Endothelial cell (in vitro differentiated cells): ENCODE measurements at places on chromosomes 5 and 9. TPM values are rescaled to one million over a fixed set of nuclear protein-coding genes. Genes with fewer than 3 reads are reported as not detected.
A peak's percentile ranks its signal among the peaks of the same experiment; 100 is the strongest.

GRCh38 chr5:7714119-7714518 lies 136.8 kb downstream of the CFAP90 start:
- no peaks in the 10 kb centered on the region for H3K4me1 ChIP-seq
- H3K27ac ChIP-seq: no peak overlapping the region
- H3K4me3 ChIP-seq: no peak overlapping the region
- H3K36me3 ChIP-seq: no peaks in the 10 kb centered on the region
- DNase-seq: no peak

DNA sequence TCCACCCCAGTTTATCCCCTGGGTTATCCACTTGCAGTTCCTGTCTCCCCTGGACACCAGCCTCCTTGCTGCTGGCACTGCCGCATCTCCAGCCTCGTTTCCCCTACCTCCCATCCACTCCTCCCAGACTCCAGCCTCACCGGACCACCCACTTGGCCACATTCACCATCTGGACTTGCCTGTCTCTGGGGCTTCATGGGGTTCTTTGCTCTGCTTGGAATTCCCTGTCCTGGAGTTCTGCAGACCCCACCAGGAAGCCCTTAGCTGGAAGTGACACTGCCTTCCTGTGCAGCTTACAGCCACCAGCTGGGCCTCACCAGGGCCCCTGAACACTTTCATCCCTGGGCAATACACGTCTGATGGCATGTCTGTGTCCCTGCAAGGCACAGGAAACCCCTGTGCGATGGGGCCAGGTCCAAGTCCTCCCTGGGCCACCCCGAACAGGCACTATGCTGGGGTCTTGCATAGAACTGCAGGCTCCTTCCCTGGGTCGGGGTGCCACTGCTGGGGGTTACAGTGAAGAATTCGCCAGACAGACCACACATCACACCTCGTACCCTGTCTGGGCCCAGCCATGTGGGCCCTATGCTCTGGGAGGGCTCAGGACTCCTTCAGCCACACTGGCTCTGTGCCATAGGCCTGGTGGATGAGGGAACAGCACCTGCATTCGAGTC lies 3.0 kb downstream of the FLT4 start:
- H3K36me3 ChIP-seq: peaks cover 36% of the 10 kb centered on the region
- H3K27me3 ChIP-seq: peaks cover 33% of the 10 kb centered on the region
- H3K4me3 ChIP-seq: peak overlapping the region; percentile 91
- DNase-seq: no peak
- H3K4me1 ChIP-seq: peaks cover 72% of the 10 kb centered on the region

DNA sequence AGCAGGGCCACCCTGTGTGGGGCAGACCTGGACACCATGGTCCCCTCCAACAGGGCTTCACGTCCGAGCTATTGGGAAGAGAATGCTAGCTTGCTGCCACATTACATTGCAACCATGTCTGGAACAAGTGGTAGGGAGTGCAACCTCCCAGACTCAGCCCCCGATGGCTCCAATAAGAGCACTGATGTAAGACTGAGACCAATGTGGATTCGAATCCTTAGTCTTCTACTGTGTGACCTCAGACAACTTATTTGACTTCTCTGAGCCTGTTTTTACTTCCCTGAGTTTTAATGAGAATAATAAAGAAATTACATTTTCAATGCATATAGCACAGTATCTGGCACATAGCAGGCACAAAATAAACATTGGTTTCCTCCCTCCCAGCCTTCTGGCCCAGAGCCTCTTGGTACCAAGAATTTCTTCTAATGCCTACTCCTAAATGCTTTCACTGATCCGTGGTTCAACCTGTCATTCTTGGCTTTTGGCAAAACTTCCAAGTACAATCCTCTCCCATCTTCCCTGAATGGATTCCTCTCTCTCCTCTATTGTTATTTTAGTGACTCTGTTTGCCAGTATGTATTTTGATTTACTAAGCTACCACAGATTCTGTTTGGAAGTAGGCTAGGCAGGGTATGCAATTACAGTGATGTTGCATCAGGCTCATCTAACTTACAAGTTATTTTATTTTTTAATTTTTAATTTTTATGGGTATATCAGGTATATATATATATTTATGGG lies 34.6 kb upstream of the COL15A1 start:
- no peak for DNase-seq
- H3K27ac ChIP-seq: no peak overlapping the region
- no peaks in the 10 kb centered on the region for H3K36me3 ChIP-seq

ANXA2R gene
- total RNA-seq: 1.1 TPM

- no peak for DNase-seq
- H3K4me3 ChIP-seq: no peak overlapping the region
- H3K4me1 ChIP-seq: no peaks in the 10 kb centered on the region
- H3K27me3 ChIP-seq: no peaks in the 10 kb centered on the region
- no peak overlapping the region for H3K27ac ChIP-seq
Observed at GRCh38 chr5:117999939-118000549, 988.3 kb downstream of the DTWD2 start.

DNA sequence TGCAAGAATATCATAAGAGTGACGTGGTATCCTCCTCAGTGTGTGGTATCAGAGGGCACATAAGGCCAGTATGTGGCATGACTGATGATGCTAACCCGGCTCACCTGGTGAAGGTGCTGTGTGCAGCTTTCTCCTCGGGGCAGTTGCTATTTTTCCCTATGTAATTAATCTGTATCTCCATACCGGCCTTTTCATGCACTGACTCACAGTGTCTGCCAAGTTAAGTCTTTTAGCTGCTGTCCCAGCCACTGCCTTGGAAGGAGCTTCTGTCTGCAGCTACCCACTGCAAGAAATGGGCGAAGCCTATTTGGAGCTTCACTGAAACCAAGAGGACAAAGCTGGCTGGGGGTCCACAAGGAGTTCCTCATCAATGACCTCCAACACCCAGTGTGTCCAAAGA lies 46.0 kb downstream of the NXNL2 start:
- H3K4me1 ChIP-seq: peaks cover 8% of the 10 kb centered on the region
- H3K27me3 ChIP-seq: peaks cover 3% of the 10 kb centered on the region
- no peaks in the 10 kb centered on the region for H3K36me3 ChIP-seq

- no peak overlapping the region for H3K4me3 ChIP-seq
- H3K36me3 ChIP-seq: no peaks in the 10 kb centered on the region
- H3K4me1 ChIP-seq: no peaks in the 10 kb centered on the region
Observed at GRCh38 chr9:104682642-104683041, 11.7 kb upstream of the OR13D1 start.

- DNase-seq: no peak
- no peaks in the 10 kb centered on the region for H3K36me3 ChIP-seq
- H3K4me3 ChIP-seq: no peak overlapping the region
- no peak overlapping the region for H3K27ac ChIP-seq
- no peaks in the 10 kb centered on the region for H3K4me1 ChIP-seq
- H3K27me3 ChIP-seq: no peaks in the 10 kb centered on the region
Observed at GRCh38 chr5:112669328-112669963, 68.2 kb upstream of the APC start.

GRCh38 chr5:176995896-176996767 lies 10.4 kb downstream of the UIMC1 start:
- H3K4me3 ChIP-seq: no peak overlapping the region
- peaks cover 3% of the 10 kb centered on the region for H3K4me1 ChIP-seq
- no peaks in the 10 kb centered on the region for H3K27me3 ChIP-seq
- DNase-seq: no peak
- no peak overlapping the region for H3K27ac ChIP-seq

DNA sequence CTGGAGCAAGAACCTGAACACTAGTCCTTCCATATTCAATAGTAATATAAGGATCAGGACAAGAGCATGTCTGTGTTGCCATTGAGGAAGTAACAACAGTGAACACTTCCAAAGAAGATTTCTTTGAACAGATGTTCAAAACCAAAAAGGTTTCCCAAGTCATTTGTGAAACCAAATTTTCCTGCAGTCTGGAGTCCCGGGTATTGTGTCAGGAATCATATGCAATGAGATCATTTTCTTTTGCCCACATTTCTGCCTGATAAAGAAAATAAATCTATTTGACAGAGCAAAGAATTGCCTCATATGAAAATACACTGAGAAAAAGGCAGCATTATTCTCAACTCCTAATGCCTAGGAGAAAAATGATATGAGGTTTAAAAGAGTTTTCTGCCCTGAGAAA lies 151.7 kb downstream of the SNX18 start:
- peaks cover 15% of the 10 kb centered on the region for H3K4me1 ChIP-seq
- H3K27me3 ChIP-seq: peaks cover 4% of the 10 kb centered on the region
- peaks cover 16% of the 10 kb centered on the region for H3K36me3 ChIP-seq
- DNase-seq: no peak
- no peak overlapping the region for H3K4me3 ChIP-seq
- H3K27ac ChIP-seq: no peak overlapping the region

LHX2 gene
- total RNA-seq: not detected

CSF1R gene
- total RNA-seq: 2.7 TPM

- no peak for DNase-seq
- H3K27me3 ChIP-seq: peaks cover 3% of the 10 kb centered on the region
- no peak overlapping the region for H3K4me3 ChIP-seq
- H3K4me1 ChIP-seq: peaks cover 8% of the 10 kb centered on the region
- H3K36me3 ChIP-seq: no peaks in the 10 kb centered on the region
Observed at GRCh38 chr5:177578316-177578715, 13.7 kb upstream of the TMED9 start.

GRCh38 chr5:151684690-151685361 lies 1.9 kb downstream of the SPARC start:
- peak overlapping the region; percentile 85 for H3K27ac ChIP-seq
- H3K4me3 ChIP-seq: peak overlapping the region; percentile 94
- no peaks in the 10 kb centered on the region for H3K36me3 ChIP-seq
- DNase-seq: peak; percentile 38
- H3K27me3 ChIP-seq: peaks cover 5% of the 10 kb centered on the region

DNA sequence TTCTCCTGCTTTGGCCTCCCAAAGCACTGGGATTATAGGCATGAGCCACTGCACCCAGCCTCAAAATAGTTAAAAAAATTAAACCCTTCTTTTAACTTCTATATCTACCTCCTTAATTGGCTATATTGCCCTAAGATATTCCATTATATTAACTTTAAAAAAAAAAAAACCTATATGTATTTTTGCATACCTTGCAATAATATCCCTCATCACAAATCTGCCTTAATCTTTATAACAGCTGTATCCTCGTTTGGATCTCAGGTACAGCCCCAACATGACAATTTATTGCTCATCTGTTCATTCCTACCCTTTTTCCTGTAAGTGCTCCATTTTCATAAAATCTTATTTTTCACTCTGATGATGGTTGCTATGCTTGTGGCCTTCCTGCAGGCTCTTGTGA lies 12.7 kb downstream of the GNPDA1 start:
- H3K27ac ChIP-seq: peak overlapping the region; percentile 48
- no peak for DNase-seq
- H3K4me1 ChIP-seq: peaks cover 10% of the 10 kb centered on the region
- peaks cover 7% of the 10 kb centered on the region for H3K27me3 ChIP-seq
- H3K36me3 ChIP-seq: peaks cover 41% of the 10 kb centered on the region

ZDHHC11 gene
- total RNA-seq: 14.3 TPM

BHMT2 gene
- not detected for total RNA-seq

DNA sequence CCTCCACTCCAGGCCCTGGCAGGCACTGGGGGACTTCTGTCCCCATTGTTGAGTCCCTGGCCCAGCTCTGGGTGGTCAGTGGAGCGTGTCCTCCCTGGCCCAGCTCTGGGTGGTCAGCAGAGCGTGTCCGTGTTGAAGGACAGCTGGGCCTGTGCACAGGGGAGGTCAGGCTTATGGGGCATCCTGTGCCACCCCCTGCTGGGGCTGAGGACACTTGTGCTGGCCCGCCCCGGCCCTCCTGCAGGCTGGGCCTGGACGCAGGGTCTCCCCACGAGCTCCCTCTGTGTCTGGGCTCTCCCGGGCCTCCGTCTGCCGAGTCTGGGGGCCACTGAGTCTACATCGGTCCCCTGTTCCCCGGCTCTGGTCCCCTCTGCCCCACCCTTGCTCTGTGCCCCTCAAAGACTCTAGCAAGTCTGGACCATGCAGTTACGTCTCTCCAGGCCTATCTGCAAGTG lies 11.5 kb upstream of the CLIC3 start:
- H3K27me3 ChIP-seq: peaks cover 7% of the 10 kb centered on the region
- no peak overlapping the region for H3K27ac ChIP-seq
- no peak for DNase-seq
- H3K36me3 ChIP-seq: no peaks in the 10 kb centered on the region
- no peaks in the 10 kb centered on the region for H3K4me1 ChIP-seq
- H3K4me3 ChIP-seq: no peak overlapping the region

DNA sequence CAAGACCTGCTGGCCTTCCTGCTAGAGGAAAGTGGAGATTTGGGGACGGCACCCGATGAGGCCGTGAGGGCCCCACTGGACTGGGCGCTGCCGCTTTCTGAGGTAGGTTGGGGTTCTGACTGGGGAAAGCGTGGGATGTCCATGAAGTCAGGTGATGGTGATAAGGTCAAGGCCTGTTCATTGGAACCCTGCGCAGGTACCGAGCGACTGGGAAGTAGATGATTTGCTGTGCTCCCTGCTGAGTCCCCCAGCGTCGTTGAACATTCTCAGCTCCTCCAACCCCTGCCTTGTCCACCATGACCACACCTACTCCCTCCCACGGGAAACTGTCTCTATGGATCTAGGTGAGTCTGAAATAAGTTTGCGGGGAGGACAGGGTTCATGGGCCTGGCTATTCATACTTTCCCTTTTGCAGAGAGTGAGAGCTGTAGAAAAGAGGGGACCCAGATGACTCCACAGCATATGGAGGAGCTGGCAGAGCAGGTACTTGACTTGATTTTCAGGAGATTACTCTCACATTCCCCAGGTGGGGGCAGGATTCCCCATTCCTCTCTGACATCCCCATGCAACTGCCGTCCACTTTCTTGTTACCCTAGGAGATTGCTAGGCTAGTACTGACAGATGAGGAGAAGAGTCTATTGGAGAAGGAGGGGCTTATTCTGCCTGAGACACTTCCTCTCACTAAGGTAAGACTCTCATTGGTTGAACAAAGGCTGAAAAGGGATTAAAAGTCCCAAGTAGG lies 505 bp downstream of the CREB3 start:
- H3K27ac ChIP-seq: peak overlapping the region; percentile 87
- peaks cover 25% of the 10 kb centered on the region for H3K36me3 ChIP-seq
- H3K4me1 ChIP-seq: peaks cover 23% of the 10 kb centered on the region
- H3K4me3 ChIP-seq: peak overlapping the region; percentile 92

C9orf152 gene
- not detected for total RNA-seq

- H3K27ac ChIP-seq: no peak overlapping the region
- H3K4me1 ChIP-seq: no peaks in the 10 kb centered on the region
- no peaks in the 10 kb centered on the region for H3K36me3 ChIP-seq
- no peak for DNase-seq
- H3K27me3 ChIP-seq: peaks cover 2% of the 10 kb centered on the region
- no peak overlapping the region for H3K4me3 ChIP-seq
Observed at GRCh38 chr5:95746722-95747679, 15.9 kb downstream of the RHOBTB3 start.

PCDHGA8 gene
- 2.6 TPM for total RNA-seq

DNA sequence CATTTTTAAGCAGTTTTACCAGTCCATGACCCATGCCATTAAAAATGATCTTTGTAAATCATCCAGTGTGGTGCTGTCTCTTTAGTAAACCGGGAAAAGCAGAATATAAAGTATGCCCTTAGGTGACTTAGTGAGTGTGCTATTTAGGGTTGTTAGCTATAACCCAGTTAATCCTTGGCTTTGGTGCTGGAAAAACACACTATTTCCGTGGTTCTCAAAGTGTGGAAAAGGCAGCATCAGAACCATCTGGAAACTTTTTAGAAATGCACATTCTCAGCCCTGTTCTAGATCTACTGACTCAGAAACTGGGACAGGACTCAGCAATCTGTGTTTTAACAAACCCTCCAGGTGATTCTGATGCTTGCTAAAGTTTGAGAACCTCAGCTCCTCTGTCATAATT lies 123.6 kb upstream of the ZNF608 start:
- no peak overlapping the region for H3K4me3 ChIP-seq
